Stimulated activated effector memory CD8-positive, alpha-beta T cell treated with anti-CD3 and anti-CD28 coated beads, Interleukin-12 subunit alpha, Interleukin-12 subunit beta, amount 100 ng/mL, for 72 hours (primary cell): ENCODE measurements at places on chromosomes 1 and 21.

GRCh38 chr1:8004113-8004802, 21.9 kb downstream of the ERRFI1 start:
- DNase-seq, result no peak

- no peak for DNase-seq
Observed at GRCh38 chr1:200221614-200222282, 188.1 kb downstream of the ZNF281 start.

GRCh38 chr1:15120251-15120945, 33.1 kb upstream of the TMEM51 start:
- no peak for DNase-seq

GRCh38 chr21:14479241-14479786, 66.8 kb downstream of the SAMSN1 start:
- no peak for DNase-seq

- no peak for DNase-seq
Observed at GRCh38 chr1:225689882-225690459, 37.0 kb upstream of the ENAH start.

GRCh38 chr1:117638141-117638540, 32.3 kb downstream of the TENT5C start:
- DNase-seq, result no peak

DNA sequence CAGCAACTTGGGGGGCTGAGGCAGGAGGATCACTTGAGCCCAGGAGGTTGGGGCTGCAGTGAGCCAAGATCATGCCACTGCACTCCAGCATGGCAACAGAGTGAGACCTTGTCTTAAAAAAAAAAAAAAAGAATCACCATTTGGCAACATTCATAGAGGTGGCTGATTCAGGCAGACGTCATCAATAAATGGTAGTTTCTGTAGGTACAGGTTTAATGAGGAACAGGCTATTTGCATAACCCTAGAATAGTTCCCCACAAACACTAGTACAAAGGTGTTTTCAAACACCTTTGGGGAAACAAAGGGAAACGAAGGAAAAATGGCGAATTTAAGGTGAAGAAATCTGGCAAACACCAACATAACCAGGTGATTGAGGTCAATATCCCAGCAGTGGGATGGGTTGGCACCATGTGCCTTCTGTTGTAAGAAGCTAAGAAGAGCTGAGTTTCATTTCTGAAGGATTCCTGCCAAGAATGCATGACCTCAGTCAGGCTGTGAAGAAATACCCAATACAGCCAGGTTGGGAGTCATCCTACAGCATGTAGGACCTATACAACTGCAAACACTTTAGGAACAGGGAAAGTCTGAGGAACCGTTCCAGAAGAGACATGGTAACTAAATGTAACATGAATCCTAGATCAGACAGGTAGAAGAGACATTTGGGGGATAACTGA, 5.6 kb downstream of the LPAR3 start:
- DNase-seq, result no peak

DNA sequence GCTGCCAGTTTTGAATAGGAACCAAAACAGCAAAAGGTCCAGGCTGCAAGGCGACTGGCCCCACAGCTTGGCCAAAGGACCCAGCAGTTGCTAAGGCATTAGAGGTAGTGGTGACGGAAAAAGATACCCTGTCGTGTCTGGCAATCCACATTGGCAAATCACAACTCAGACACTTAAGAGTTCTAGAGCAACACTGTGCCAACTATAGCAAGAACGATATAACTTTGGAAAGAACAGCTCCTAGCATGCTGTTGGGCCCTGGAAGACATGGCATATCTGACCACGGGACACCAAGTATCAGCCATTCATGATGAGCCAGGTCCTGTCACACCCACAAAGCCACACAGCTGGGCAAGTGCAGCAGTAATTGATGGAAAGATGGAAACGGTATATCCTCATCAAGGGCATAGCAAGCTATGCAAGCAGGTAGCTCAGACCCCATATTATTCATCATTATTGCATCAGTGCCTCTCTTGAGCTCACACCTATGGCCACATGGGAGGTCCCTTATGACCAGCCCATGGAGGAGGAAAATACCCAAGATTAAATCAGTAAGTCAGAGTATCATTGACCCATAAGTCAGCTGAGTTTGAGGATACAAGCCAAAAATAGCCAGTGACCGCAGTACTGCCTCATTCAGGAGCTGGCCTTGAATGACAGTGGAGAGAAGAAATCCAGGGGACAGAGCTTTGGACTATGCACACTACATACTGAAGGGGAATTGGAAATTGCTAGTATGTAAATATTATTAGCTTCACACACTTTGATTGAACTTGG, 221.2 kb downstream of the SETD4 start:
- DNase-seq, result no peak

GRCh38 chr21:16211339-16212303, 481.8 kb downstream of the USP25 start:
- DNase-seq, result no peak

- no peak for DNase-seq
Observed at GRCh38 chr1:229159668-229160544, 111.0 kb upstream of the RAB4A start.

DNA sequence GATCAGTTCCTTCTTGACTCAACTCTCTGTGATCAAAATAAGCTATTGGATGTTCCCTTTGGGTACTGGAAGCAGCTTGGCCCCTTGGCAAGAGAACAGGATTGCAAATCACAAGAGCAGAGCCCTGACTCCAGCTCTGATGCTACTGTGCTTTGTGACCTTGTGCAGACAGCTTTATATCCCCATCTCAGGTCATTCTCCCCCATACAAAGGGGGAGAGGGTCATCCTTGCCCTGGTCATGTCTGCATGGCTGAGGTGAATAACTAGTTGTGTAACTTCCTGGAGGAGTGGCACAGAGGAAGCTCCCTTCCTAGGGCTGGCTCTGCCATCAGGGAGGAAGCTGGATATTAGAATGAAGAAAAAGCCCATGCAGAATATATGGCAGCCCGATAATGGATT, 142.9 kb downstream of the DHRS3 start:
- no peak for DNase-seq

GRCh38 chr1:86765073-86765472, 60.7 kb downstream of the SH3GLB1 start:
- DNase-seq, result no peak

GRCh38 chr1:70552662-70553566, 141.8 kb downstream of the CTH start:
- DNase-seq, result no peak

DNA sequence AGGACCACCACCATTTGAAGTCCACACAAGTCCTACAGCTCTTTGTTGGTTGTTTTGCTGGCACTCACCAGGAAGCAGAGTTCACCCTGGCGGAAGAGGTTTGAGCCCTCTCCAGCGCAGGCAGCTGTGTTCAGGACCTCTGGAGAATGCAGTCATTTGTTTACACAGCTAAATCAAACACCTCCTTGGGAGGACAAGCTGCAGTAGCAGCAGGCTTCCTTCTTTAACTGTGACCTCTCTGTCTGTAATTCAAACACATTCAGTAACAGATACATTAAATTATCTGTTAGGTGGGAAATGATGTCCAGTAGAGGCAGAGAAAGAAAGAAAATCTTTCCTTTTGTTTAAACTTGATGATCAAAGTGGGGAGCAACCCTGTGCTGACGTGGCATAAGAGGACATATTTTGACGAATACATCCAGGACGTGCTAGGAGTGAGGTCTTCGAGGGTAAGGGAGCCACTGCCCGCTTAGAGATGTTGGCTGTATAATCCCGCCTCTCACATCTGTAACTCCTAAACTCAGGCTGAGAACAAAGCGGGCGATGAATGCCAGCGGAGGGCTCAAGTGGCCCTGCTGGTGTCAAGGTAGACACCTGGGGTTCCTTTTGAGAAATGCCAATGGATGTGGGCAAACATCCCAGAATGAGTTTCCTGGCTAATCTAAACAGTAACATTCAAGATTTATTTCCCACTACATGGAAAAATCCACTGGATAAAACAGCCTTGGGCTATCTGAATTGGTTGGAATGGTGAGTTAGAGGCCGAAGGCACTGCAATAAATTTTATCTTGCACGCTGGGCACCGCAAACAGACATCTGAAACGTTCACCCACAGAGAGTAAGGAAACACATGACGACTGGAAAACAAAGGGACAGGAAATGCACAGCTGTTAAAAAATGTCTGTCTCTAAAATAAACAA, 51.7 kb downstream of the ABCA4 start:
- no peak for DNase-seq

DNA sequence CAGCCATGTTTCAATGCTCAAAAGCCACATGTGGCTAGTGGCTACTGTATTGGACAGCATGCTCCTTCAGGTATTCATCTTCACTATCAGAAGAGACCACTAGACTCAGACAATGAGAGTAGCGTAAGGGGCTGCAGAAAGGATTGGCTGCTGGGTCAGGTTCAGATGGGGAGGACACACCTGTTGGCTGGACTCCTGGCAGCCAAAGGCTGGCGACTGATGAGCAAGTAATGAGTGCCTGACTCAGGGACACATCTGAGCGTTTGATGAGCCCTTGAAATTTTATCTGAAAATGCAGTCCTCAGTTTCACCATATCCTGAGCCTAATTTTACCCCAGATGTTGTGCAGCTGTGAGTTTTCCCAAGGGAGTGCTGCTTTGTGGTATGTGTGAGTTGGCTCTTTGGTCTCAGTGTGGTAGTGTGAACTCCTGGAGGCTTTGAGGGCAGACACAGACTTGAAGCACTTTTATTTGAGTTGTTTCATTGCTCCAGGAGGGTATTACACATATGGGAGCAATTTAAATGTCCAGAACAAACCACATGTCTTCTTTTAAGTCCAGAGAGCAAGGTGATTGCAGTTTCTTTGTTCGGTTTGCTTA, 9.6 kb downstream of the ST6GALNAC3 start:
- DNase-seq, result no peak

- DNase-seq, result no peak
Observed at GRCh38 chr1:37028981-37029617, 5.2 kb downstream of the GRIK3 start.

DNA sequence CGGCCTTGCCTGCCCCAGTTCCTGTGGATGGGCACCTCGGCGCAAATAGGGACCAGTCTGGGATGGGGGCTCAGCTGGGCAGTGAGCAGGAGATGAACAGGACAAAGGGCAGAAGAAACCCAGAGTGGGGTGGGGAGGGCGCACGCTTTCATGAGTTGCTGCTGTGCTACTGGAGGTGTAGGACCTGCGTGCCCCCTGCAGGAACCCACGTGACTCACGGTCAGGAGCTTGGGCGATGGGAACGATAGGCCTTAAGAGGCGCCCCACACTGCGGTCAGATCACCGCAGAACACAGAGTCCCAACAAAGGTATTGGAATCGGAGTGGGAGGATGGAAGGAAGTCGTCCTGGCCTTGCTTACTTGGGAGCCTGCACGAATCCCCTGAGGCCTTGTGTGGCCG, 17.2 kb downstream of the PRDM15 start:
- no peak for DNase-seq

- DNase-seq, result no peak
Observed at GRCh38 chr1:42838482-42839190, 7.8 kb upstream of the ZNF691 start.

DNA sequence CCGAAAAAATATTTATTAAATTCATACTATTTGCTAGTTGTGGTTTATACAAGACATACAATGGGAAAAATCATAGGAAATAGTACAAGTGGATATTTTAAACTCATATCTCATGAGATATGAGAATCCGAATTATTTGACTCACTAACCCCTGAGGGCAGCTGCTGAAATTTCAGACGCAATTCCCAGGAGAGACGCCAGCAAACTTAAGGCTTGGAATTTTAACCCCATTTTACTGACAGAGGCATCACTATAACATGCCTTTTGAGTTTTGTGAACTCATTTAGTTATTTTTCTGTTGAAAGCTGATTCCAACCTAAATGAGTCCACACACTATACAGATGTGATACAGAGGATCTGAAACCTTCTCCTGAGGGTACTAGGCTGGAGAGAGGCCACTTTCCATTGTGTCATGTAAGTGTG, 5.9 kb upstream of the MROH9 start:
- DNase-seq, result no peak

DNA sequence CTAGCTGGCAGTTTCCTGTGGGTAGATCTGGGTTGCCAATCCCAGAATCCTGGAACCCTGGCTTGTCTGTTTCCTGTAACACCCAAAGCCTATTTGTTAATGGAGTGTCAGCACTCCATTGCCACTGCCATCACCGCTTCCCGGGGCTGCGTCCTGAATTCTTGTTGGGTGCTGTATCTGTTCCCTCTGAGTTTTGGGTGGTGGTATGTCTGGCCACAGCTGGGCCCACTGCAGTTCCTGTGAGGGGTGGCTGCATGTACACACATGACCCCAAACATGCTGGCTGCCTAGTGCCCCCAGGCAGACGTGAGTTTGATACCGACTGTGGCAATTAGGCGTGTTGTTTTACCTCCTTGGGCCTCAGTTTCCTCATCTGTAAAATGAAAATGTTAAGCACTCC, 29.3 kb downstream of the NAV1 start:
- DNase-seq, result no peak

- no peak for DNase-seq
Observed at GRCh38 chr1:204829133-204829825, 41.4 kb upstream of the NFASC start.

GRCh38 chr1:208139434-208140045, 104.6 kb downstream of the PLXNA2 start:
- DNase-seq, result no peak

DNA sequence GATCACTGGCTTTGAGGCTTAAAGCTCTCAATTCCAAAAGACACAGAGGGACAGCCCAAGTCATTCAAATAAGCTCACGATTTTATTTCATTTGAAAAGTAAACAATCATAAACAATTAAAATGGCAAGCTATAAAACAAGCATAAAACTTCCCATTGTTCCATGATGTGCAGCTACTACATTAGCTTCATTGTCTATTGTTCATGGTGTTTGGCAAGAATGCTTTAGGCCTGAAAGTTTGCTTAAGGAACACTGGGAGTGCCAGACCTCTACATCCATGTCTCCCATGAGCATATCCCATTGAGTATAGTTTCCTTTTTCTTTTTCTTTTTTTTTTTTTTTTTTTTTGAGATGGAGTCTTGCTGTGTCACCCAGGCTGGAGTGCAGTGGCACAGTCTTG, 286.1 kb upstream of the ESRRG start:
- DNase-seq, result no peak

DNA sequence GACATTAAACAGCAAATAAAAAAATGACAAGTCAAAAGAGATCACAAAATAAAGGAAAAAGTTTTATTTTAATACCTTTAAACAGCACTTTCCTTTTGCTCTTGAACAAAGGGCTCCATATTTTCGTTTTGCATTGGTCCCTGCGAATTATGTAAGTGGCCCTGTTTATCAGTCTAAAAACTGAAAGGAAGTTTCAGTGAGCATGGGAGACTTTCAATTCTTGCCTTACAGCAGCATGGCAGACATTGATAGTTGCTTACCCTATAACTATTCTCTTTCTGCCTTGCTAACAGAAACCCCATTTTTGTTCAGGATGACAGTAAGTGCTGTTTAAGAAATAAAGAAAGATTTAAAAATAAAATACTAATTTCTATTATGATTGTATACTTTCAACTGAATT, 5.2 kb upstream of the SH3GLB1 start:
- DNase-seq, result no peak

DNA sequence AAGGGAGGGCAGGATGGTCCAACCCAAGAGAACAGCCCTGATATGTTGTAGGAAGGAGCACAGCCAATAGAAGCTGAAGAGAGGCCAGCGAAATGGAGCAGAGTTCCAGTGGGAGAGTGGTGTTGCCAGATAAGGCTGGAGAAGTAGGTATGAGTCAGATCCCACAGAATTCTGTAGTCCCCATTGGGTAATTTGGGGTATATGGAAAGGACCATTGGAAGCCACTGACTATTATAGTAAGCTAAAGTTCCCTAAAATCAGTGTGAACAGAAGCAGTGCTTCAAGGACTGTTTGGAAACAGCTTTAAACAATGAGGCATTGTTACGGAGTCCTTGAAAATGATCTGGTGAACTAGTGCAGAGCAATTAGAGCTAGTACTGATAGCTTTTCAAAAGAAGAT, 63.0 kb downstream of the DISP1 start:
- DNase-seq, result no peak

- no peak for DNase-seq
Observed at GRCh38 chr1:72322910-72323309, 40.6 kb upstream of the NEGR1 start.
